CD4-positive, alpha-beta T cell treated with Interleukin-1 beta for 1 hour (primary cell): ENCODE measurements at places on chromosomes 3 and 15.

DNA sequence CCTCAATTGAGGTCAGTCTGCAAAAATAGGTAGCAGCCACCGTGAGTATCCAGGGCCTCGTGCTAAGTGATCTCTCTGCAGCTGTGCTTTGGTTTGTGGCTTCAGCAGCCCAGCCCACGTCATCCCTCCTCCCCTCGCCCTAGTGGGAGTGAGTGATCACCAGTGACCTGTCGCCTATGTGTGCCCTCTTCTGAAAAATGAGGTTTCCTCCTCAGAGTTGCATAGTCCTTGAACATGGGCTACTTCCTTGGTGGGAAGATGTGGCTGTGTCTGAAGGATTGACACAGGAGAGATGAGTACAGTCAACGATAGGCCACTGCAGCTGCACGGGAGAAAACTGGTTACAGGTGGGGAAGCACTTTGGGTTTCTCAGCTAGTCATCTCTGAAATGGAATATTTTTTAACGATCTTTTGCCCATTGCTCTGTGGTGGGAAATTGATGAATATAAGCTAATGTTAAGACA, 144.8 kb upstream of the BHLHE40 start:
- DNase-seq, result peak; percentile 71

DNA sequence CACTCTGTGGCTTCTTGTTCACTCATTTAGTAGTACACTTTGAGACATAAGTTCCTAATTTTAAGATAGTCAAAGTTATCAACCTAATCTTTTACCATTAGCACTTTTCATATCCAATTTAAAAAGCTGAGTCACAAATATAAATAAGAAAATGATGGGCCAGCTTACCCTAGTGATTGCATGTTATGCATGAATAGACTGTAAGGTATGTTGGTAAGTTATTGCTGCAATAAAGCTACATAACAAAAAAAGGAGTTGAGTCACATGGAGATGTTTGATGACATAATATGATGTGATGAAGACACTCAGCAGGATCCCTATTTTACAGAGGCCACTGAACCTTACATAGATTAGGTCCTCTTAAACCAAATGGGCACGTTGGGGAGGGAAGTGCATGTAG, 161.3 kb downstream of the OCA2 start:
- DNase-seq, result no peak

GRCh38 chr3:50648313-50648712, 26.4 kb upstream of the DOCK3 start:
- no peak for DNase-seq

- DNase-seq, result no peak
Observed at GRCh38 chr3:39139442-39139841, 13.9 kb downstream of the CSRNP1 start.

DNA sequence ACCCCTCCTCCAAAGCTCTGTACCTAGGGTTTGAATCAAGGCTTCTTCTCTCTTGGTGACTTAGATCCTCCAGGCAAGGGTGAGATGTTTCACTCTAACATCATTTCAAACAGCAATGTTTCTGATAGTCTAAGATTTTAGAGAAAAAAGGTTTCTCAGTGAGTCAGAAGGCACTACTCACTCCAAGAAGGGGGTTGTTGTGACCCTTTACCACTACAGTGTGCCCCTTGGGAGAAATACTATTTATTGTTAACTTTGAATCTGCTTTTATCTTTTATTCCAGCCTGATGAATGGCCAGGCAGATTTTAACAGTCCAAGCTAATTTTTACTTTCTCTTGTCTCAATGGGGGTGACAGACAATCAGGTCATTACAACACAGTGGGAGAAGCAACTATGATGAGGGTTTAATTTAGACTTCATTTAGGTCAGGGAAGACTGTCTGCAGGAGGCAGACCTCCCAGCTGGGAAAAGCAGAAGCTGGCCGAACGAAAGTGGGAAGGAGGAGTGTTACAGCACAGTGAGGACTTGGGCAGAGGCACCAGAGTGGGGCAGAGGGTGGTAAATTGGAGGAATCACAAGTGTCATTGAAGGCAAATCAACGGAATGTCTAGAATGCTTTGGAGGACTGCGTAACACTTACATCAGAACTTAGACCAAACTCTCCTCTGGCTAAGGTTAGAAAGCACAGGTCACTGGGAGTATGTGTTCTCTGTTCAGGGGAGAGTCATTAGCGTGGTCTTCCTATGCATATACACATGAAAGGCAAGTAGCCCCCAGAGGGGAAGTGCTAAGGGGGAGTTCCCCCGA, 21.2 kb downstream of the ZNF860 start:
- DNase-seq, result no peak

- DNase-seq, result no peak
Observed at GRCh38 chr3:41125258-41125657, 74.0 kb upstream of the CTNNB1 start.

GRCh38 chr3:36013425-36013824, 366.9 kb upstream of the STAC start:
- no peak for DNase-seq

- no peak for DNase-seq
Observed at GRCh38 chr3:151709847-151710246, 23.9 kb upstream of the AADACL2 start.

DNA sequence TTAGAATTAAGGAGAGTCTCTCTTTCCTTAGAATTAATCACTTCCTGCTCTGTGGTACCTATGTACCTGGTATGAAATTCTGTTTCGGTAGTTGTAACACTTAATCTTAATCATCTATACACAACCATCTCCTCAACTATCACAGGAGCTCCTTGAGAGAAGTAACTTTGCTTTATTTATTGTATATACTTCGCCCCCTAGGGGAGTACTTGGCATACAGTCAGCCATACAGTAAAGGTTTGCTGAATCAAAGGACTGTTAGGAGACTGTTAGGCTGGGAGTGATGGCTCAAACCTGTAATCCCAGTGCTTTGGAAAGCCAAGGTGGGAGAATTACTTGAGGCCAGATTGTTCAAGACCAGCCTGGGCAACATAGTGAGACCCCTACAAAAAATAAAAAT, 44.7 kb downstream of the RORA start:
- no peak for DNase-seq

GRCh38 chr3:73614419-73614818, 10.3 kb downstream of the PDZRN3 start:
- no peak for DNase-seq

- no peak for DNase-seq
Observed at GRCh38 chr3:25266677-25267076, 161.4 kb upstream of the RARB start.

GRCh38 chr3:24242012-24242698, 252.5 kb downstream of the THRB start:
- DNase-seq, result no peak

DNA sequence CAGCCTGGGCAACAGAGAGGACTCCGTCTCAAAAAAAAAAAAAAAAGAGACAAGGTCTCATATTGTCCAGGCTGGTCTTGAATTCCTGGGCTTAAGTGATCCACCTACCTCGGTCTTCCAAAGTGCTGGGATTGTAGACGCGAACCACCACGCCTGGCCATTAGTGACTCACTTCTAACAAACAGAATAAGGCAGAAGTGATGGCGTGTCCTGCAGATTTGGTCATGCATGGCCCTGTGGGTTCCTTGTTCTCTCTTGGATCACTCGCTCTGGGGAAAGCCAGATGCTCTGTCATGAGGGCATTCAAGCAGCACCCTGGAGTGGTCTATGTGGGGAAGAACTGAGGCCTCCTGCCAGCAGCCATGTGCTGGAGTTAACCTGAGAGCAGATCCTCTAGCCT, 27.4 kb upstream of the TJP1 start:
- no peak for DNase-seq

- no peak for DNase-seq
Observed at GRCh38 chr3:33391255-33391995, 48.8 kb downstream of the UBP1 start.

GRCh38 chr3:180705619-180706018, 26.3 kb upstream of the CCDC39 start:
- DNase-seq, result no peak

DNA sequence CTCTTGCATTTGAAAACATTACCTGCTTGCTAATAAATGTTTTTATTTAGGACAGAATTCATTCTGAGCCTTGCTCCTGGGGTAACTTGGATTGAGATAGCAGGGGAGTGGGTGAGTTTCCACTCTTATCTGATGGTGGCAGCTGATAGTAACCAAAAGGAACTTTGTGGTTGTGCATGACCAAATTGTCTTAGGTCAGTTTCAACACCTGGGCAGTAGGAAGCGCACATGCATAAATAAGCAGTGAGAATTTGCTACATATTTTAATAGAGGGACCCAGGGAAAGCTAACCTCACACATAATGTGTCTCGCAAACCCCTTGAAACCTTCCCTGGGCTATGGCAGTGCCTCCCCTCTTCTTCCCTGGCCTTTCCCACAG, 65.4 kb upstream of the XCR1 start:
- DNase-seq, result no peak

GRCh38 chr15:91668370-91668769, 185.1 kb upstream of the SLCO3A1 start:
- no peak for DNase-seq

- no peak for DNase-seq
Observed at GRCh38 chr3:178388473-178388872, 147.8 kb upstream of the KCNMB2 start.

DNA sequence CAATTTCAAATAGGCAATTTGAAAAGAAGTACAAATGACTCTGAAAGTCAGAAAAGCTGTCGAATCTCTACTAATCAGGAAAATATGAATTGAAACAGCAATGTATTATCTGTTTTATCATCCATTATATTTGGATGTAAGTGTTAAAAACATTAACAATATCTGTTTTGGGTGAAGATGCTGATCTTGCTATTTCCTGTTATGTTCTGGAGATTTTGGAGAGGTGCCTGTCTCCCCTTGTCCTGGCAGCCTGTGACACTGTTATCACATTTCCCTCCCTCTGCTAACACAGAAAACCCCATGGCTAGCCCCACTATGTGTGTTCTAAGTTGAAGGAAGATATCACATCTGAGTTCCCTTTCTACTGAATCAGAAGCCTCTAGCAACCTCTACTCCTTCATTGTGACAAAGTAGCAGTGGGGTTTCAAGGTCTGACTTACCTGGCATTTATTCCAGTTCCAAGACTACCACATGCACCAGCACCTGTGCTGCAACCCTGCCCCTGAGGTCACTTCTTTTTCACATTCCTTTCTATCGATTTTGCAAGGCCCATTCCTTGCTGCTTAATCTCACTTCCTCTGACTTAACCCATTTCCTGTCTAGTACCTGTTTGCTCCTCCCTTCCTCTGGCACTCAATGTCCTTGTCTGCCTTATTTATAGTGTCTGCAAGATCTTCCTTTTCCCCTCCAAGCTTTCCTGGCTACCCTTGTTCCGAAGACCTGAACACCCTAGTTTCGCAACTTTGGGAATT, 95.5 kb upstream of the COL8A1 start:
- DNase-seq, result no peak

GRCh38 chr15:73303636-73304035, 65.1 kb downstream of the HCN4 start:
- no peak for DNase-seq

- no peak for DNase-seq
Observed at GRCh38 chr3:71225951-71226564, 357.5 kb downstream of the FOXP1 start.

GRCh38 chr15:87167706-87168105, 1088.0 kb downstream of the AGBL1 start:
- DNase-seq, result no peak

DNA sequence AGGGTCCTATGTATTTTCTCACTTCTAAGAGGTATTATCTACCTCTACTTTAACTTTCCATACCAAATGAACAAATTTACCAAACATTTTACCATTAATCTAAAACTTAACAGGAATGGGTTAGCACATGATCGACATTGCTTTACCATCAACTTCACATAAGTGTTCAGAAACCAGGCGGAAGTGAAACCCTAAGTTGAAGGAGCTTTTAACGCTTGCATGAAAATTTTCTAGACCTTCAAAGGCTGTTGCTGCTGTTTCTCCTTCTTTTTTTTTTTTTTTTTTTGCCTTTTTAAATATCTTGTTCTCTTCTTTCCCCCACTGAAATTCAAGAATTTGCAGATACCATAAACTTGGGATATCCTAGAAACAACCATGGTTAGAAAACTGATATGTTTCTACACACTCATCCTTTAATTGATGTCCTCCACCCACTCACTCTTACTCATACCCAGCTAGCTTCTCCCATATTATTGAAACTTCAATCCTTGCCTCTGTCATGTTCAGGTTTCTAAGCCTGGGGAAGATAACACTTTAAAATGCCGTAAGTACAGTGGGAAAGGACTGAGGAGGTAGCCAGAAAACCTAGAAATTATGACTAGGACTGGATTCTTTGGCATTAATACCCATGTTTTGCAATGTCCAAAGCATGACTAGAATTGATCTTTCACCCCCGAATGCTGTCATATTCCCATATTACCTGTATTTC, 24.7 kb downstream of the MYO5A start:
- no peak for DNase-seq

DNA sequence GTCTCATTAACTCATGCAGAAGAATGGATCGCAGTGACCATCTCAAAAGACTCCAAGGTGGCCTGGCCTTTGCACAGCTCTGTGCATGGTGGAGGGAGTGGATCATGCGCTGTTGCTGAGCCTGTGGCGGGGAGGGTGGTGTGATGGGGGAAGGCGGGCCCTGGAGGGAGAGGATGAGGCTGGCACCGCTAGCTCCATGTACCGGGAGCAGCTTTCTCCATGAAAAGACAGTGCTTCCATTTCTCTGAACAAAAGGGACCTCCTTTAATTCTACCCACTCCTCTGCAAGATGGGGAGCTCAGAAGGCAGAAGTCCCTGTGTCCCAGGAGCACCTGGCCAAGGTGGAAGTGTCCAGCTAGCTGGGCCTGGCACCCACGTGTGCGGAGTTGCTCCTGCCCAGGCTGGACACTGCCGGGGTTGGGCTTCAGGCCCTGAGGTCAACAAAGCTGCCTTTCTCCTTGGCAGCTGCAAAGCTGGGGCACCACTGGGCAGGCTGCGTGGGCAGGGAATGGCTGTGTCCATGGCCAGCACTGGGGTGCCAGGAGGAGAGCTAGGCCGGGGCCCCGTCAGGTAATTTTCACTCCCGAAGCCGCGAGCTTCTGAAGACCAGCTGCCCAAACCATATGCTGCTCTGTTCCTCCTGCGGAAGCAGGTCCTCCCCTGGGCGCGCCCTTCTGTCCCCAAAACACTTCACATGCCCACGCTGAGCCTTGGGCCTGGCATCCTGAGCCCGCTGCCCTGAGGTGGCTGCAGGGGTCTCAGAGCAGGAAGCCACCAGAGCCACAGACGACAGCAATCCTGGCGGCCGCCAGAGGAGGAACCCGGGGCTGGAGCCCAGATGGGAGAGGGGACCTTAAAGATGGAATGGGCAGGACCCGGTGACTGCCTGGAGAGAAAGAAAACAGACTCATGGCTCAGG, 6.4 kb downstream of the MAP6D1 start:
- DNase-seq, result no peak

GRCh38 chr15:56835718-56836171, 82.7 kb upstream of the TCF12 start:
- DNase-seq, result no peak

- no peak for DNase-seq
Observed at GRCh38 chr15:60353245-60353920, 44.4 kb downstream of the ANXA2 start.

- no peak for DNase-seq
Observed at GRCh38 chr3:58657036-58657520, 9.5 kb downstream of the FAM3D start.

DNA sequence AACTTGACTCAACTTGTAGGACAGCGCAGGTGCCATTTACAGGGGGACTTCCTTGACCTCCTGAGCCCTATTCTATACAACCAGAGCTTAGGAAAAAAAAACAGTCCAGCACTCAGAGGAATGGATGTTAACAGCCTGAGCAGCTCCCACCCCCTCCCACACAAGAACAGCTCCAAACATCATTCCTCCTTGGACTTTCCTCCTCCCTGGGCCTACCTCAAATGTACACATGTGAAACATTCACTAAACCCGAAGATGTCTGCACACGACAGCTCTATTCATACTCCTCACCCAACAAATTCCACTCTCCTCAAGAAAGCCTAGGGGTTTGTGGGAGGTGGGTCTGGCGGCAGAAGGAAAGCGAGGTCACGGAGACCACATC, 503 bp upstream of the ATRIP start:
- no peak for DNase-seq
